ENCODE measurements at places on chromosomes 6 and 20.

DNA sequence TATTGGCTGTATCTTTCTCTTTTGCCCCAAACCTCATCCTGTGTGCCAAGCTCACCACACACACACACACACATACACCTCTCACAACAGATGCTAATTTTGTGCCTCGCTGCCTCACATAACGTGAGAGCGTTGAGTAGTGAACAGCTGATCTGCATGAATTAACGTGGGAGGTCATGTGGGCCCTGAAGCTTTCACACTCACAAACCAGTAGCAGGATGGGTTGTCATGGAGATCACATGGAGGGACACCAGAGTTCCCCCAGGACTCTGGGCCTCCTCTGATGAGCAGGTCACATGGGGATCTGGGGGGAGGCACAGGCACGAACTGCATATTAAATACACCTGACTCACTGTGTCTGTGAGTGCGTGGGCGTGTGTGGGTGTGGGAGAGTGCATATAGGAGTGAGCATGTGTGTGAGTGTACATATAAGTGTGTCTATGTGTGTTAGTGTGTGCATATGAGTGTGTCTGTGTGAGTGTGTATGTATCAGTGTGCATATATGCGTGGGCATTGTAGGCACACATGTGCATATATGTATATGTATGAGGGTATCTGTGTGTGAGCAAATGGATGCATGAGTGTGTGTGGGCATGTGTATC lies 62.7 kb upstream of the SULF2 start:
- no peaks in the 10 kb centered on the region for H3K4me1 ChIP-seq
- no peak for DNase-seq
- H3K4me3 ChIP-seq = no peak overlapping the region
- H3K27ac ChIP-seq = no peak overlapping the region
- H3K36me3 ChIP-seq = no peaks in the 10 kb centered on the region

- no peaks in the 10 kb centered on the region for H3K36me3 ChIP-seq
- H3K27ac ChIP-seq = no peak overlapping the region
- no peaks in the 10 kb centered on the region for H3K4me1 ChIP-seq
- no peak overlapping the region for H3K4me3 ChIP-seq
These were observed 143.0 kb upstream of the AHI1 start for GRCh38 chr6:135640449-135641111.

DNA sequence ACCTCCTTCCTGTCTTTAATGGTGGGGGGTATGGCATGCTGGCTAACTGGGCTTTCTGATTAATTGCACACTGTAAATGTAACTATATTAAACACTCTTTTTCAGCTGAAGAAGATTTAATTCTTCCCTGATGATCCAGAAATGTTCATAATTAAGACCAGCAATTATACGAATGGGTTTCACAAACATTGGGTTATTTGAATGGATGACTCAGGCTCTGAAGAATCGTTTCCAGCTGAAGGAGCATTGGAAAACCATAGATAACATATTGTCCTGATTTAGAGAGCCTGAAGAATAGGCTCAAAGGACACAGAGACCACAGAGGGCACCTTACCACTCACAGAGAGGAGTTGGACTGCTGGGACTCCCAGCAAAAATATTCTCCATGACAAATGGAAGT lies 130.7 kb upstream of the SSTR4 start:
- H3K27ac ChIP-seq = no peak overlapping the region
- no peaks in the 10 kb centered on the region for H3K27me3 ChIP-seq

- no peaks in the 10 kb centered on the region for H3K27me3 ChIP-seq
- no peaks in the 10 kb centered on the region for H3K4me1 ChIP-seq
- no peak overlapping the region for H3K27ac ChIP-seq
- DNase-seq = no peak
These were observed 19.5 kb upstream of the SLC52A3 start for GRCh38 chr20:787825-788224.

DNA sequence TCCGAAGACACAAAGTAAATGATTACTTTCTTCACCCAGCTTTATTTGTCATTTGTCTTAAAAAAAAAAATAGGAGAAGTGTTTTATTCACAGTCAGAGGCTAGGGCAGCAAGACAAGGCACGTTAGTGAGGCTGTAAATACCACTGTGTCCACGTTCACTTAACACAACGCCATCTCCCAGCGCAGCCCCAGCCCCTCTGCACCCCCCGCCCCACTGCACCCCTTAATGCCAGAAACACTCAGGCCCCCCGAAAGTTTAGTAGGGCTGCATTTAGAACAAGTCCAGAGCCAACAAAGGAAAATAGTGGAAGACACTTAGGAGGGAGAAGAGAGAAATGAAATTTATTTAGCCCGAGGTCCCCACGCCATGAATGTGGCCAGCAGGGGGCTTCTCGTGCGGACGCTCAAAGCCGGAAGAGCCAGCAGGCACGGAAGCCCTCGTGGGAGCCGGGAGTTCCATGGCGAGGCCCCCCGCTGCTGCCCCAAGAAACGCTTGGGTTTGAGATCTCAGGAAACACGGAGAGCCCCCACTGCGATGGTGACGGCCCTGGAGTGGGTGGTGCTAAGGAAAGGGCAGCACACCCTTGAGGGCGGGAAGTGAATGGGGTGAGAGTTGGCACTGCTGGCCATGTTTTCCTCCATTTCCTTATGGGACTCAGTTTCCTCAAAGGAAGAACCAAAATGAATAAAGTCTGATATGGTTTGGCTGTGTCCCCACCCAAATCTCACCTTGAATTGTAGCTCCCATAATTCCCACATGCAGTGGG lies 50.2 kb downstream of the IYD start:
- peak; percentile 36 for DNase-seq
- H3K27ac ChIP-seq = no peak overlapping the region
- no peaks in the 10 kb centered on the region for H3K4me1 ChIP-seq
- no peaks in the 10 kb centered on the region for H3K27me3 ChIP-seq
- no peaks in the 10 kb centered on the region for H3K36me3 ChIP-seq

- H3K4me3 ChIP-seq = no peak overlapping the region
- no peaks in the 10 kb centered on the region for H3K4me1 ChIP-seq
- no peaks in the 10 kb centered on the region for H3K36me3 ChIP-seq
- no peak for DNase-seq
These were observed 163.9 kb downstream of the FAXC start for GRCh38 chr6:99185525-99185924.
